Fibroblast of upper back skin (primary cell): ENCODE measurements at places on chromosomes 7 and 10.

DNA sequence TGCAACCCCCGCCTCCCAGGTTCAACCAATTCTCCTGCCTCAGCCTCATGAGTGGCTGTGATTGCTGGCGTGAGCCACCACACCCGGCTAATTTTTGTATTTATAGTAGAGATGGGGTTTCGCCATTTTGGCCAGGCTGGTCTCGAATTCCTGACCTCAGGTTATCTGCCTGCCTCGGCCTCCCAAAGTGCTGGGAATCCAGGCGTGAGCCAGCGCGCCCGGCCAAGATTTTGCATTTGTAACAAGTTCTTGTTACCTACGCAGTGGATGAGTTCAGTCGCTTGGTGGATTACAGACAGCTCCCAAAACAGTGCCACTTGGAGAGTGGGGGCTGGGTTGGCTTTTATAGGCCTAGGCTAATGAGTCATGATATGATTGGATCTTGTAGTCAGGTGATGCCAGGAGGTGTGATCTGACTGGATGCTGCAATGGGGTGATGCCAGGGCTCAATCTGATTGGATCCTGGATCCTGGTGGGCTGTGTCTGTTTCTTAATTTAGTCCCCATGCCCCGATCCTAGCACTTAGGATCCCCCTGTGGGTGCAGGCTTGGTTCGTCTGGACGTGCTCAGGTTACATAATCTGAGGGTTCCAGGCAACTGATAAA, 20.3 kb downstream of the SBDS start:
- peak; percentile 8 for DNase-seq

GRCh38 chr7:131625817-131626372, 69.5 kb upstream of the PODXL start:
- peak; percentile 68 for DNase-seq

GRCh38 chr10:113057948-113058522, 108.0 kb downstream of the TCF7L2 start:
- peak; percentile 50 for DNase-seq

- peak; percentile 16 for DNase-seq
Measured at GRCh38 chr7:128869138-128869943, 6.7 kb downstream of the ATP6V1F start.

DNA sequence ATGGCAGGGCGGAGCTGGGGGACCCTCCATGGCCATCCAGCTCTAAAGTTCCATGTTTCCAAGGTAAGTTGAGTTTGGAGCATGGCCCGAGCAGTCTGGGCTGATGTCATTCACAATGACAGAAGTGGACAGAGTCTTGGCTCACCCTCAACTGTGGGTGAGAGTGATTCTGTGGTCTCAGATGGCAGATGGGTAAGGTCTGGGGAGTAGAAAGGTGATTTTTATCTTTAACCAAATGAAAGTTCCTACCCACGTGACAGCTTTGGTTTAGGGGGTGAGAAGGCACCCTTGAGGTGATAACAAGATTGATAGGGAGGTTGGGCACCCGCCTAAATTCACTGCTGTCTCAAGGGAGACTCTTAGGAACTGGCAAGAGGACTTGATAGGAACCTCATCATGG, 57.6 kb upstream of the PDZD8 start:
- no peak for DNase-seq

GRCh38 chr7:158055726-158056510, 531.7 kb downstream of the PTPRN2 start:
- DNase-seq, result no peak

DNA sequence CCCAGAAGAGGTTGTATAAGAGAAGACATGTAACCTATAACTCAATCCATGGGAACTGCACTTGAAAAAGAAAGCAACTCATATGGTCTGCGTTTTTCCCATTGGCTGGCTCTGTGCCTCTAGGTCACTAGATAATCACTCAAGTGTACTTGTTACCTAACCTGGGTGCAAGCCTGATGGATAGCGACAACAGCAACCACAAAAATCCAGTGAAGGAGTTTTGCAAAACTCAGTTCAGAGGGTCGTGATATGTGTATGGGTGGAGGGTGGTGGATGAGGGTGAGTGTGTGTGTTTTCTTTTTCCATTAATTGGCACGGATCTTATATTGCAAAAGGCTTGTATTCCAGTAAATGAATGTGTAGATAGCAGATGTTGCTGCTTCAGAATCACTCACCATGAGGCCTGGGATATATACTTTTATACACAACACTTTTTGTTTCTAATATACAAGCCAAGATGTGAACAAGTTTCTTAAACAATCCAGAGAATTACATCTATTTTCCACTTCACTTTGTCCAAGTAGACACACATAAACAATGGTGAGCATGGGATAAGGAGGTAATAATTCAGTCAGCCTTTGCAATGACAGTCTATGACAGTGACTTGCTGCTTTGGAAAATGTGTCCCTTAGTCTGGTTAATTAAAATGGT, 286.9 kb upstream of the DKK1 start:
- DNase-seq, result peak; percentile 48

DNA sequence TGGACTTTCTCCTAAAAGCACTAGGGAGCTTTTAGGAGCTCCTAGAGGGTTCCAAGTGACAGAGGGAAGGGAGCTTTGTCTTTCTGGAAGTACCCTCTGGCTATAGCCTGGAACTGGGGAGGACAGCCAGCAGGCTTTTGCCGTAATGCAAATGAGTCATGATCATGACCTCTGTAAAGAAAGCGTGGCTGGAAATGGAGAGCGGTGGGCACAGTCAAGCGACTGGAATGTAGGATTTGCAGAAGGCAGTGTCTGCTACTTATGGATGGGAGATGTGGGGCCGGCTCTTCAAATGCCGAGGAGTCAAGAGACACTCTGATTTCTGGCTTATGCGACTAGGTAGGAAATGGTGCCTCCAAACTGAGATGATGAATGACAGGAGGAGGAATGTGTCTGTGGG, 34.6 kb upstream of the PLPP4 start:
- peak; percentile 97 for DNase-seq

DNA sequence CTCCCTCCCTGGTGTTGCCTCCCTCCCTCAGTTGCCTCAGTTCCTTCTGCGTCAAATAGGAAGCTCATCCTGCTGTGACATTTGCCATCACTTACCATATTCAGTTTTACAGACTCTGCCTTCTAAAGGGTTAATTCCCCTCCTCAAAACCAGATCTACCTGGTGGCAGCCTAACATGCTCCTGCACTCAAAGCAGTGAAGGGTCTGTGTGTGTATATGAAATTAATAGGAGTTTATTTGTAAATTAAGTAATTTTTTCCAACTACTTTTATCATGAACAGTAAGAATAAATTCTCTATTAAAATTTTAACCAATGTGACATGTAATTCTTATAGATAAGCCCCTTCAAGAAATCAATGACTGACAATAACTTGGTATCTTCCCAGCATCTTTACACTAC, 158.6 kb upstream of the INSYN2A start:
- no peak for DNase-seq

DNA sequence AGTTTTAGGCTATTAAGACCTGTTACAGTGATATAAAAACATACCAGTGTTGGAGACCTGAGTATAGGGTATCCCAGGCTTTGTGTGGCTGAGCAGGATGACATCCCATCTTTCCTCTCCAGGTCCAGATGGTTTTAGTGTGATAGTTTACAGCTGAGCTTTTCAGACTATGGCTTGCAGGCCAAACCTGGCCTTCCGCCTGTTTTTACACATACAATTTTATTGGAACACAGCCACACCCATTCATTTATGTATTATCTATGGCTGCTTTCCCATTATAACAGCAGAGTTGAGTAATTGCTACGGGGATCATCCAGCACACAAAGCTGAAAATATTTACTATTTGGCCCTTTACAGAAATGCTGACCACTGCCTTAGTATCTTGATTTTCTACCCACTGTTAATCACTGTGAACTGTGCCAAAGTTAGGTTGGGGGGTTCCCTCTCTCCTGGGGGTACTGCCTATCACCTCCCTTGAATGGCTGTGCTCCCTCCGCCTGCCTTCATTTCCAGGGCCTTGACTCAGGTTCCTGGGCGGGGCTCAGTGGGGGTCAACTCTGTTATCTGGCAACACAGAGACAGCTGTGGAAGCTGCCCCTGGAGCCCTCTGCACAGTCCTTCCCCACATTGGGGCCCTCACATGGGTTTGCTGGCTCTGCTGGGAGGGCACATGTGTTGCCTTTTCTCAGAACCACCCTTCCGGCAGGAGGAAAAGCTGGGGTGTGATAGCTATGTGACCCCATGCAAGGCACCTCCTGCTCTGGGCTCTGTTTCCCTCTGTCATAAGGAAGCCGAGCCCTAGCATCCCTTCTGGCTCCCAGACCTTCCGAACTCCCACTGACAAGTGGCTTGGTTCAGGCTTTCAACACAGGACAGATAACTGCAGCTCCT, 40.3 kb upstream of the SH2D4B start:
- DNase-seq, result peak; percentile 81

DNA sequence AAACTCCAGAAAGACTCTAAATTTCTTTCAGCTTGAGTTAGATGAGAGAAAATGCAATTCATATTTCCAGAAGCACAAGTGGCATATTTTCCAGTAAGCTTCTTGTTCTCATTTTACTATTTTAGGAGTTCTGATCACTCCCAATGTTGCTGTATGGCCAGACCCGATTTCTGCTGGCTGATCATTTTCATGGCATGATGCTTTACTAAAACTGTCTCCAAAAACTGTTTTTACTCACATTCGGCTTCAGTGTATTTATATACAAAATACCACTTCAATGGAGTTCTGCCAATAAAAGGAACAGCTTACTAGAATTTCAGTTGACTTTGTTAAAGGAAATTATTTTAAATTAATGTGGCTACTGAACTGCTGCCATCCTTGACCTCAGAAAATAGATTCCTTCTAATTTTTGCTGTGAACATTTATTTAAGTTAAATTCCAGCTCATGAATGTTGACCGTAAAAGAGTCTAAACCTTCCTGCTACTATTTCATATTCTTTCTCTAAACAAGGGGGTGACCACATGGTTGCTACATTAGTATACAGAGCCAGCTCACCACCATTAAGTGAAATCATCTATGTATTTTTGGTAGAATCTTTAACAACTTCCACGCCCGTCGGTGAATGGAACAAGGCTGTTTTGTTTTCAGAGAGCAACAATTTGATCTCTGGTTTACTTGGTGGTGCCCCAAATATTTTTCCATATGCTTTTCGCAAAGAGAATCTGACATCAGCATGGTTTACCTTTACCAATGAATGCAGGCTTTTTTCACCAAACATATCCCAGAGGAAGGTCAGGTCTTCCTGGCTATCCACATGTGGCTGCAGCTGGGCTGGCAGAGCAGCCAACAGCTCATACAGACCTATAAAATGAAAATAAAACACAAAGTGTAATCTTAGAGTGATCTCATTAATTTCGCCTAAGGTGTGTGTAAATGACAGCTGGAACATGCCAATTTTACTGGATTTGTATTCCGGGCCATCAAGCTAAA, 101.2 kb downstream of the MPP7 start:
- DNase-seq, result no peak

GRCh38 chr7:107180378-107180777, 11.6 kb downstream of the HBP1 start:
- DNase-seq, result peak; percentile 87

GRCh38 chr7:2870471-2870931, 26.4 kb upstream of the GNA12 start:
- peak; percentile 71 for DNase-seq

DNA sequence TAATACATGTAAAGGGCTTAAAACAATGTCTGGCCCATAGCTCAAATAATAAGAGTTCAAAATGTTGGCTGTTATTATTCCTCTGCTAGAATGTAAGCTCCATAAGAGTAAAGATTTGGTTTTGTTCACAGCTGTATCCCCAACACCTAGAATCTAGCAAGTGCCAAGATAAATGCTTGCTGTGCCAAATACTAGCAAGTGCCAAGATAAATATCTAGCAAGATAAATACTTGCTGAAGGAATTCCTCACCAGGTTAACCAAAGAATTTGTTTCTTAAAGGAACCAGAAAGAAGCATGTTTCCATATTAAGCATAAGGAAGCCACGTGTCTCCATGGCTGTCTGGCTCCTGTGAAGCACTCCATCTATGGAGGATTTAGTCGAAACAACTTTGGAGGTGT, 235.2 kb upstream of the SP4 start:
- no peak for DNase-seq

GRCh38 chr10:132066812-132067211, 1.1 kb downstream of the JAKMIP3 start:
- no peak for DNase-seq

DNA sequence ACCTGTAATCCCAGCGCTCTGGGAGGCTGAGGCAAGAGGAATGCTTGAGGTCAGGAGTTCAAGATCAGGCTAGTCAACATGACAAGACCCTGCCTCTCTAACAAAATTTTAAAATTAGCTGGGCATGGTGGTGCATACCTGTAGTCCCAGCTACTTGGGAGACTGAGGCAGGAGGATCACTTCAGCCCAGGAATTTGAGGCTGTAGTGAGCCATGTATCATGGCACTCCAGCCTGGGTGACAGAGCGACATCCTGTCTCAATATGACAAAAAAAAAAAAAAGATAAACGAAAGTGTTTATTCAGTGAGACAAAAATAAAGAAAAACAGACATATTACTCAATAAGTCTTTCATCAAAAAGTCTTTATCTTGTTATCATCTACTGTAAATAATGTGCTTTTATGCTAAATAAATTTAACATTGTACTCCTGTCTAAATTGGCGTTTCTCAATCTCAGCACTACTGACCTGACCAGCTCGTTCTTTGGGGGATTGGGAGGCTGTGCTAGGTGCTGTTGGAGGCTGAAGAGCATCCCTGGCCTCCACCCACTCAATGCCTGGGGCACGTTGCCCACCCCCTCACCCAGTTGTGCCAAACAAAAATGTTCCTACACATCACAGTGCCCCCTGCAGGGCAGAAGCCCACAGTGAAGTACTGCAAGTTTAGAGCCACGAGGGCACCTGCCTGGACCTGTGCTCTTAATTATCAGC, 57.7 kb downstream of the NCAPG2 start:
- no peak for DNase-seq

GRCh38 chr10:3747984-3748383, 37.0 kb downstream of the KLF6 start:
- no peak for DNase-seq

GRCh38 chr7:131501930-131502685, 54.3 kb downstream of the PODXL start:
- DNase-seq, result no peak

GRCh38 chr10:113104047-113104446, 154.0 kb downstream of the TCF7L2 start:
- DNase-seq, result peak; percentile 47

- peak; percentile 16 for DNase-seq
Measured at GRCh38 chr7:115178835-115179234, 256.9 kb downstream of the MDFIC start.

- DNase-seq, result no peak
Measured at GRCh38 chr10:44937196-44938005, 22.2 kb upstream of the RASSF4 start.

- no peak for DNase-seq
Measured at GRCh38 chr7:65475734-65476319, 102.2 kb downstream of the ZNF92 start.

DNA sequence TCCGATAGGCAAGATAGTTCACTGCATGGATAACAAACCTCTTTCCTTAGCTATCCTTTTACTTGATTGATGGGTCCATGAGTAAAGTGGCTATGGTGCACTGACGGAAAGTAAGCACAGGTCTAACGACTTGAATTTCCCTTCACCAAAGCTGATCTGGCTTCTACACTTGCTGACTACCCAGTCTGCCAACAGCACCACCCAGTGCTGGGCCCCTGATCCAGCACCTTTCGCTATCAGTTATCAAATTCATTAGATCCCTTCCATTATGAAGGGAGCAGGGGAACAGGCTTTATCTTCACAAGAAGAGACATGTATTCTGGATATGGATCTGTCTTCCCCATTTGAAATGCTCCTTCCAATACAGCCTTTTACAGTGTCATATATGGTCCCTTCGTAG, 855.9 kb downstream of the GRID1 start:
- no peak for DNase-seq

- DNase-seq, result no peak
Measured at GRCh38 chr10:109126541-109126940, 796.8 kb downstream of the XPNPEP1 start.

- DNase-seq, result peak; percentile 77
Measured at GRCh38 chr7:133562621-133563020, 309.7 kb downstream of the EXOC4 start.
